ENCODE measurements at places on chromosomes 3 and 15.

GRCh38 chr3:163951397-163951987 is 1126.8 kb downstream of the SI start:
- no peak for DNase-seq

GRCh38 chr15:70449311-70450141 is 313.8 kb downstream of the UACA start:
- DNase-seq, result no peak

- DNase-seq, result peak; percentile 94
These were observed at the start of gene CCDC174 for GRCh38 chr3:14651440-14652251. Gene CCDC174 (plus strand): TSS chr3:14651762. CDS start chr3:14651837, 75 bp downstream.

DNA sequence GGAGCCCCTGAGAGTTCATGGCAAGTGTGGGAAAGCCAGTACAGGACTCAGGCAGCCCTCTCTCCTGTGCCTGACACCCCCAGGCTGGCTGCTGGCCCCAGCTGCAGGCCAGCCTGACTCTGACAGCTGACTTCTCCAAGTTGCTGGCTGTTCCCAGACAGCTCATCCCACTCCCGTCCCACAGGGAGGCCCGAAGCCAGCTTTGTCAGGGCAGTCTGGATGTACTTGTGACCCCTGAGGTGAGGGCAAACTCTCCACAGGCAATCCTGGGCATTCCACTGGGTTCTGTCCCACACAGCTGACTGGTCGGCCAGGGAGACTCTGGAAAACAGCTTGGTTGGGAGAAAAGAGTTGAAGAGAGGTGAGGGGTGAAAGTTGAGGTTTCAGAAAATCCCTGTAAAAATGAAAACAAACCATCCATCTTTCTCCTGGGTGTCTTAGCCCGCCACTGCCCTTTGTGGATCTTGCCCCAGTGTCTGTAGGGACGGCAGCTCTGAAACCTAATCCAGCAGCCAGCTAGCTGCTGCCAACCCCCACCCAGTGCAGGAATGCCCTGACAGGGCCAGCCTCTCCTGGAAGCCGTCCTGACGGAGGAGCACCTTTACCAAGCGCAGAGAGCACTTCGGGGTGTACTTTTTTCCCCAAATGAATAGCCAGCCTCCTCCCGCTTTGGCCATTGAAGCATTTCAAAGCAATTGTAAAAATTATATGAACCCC is 87.9 kb downstream of the DNAJB8 start:
- DNase-seq, result no peak

DNA sequence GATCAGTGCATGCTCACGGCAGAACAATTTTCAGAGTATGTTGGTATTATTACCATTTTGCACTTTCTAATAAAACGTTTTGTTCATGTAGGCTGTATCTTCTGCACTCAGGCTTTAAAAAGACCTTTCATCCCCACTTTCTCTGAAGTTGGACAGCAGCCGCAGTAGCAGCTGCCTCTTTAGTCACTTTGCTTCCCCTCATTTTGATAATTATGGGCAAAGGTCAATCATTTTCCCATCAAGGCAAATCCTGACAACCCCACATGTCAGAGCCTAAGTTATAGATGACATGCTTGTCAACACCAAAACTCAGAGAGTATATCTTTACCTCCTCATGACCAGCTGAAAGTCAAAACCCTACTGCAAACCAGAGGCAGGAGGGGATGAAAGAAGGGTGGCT is 99.7 kb downstream of the ROBO2 start:
- DNase-seq, result no peak

GRCh38 chr3:41751597-41751996 is 210.3 kb downstream of the ULK4 start:
- no peak for DNase-seq

DNA sequence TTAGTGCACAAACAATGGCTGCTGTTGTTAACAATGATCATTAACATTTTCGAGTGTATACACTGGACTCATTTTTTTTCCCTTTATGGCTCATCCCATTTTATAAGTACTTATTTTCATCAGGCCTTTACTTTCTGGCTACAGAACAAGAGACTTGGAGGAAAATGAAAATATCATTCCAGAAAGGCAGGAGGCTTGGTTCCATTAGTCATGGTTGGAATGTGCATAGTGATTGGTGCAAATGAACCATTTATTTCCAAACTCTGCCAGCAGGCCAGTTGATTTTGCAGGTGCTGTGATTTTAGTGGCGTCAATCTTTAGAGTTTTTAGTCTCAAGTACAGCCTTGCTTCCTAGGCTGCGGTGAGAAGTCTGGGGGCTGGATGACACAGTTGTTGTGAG is 151.8 kb downstream of the ITPR1 start:
- no peak for DNase-seq

GRCh38 chr3:14142567-14143270 is 17.9 kb downstream of the TMEM43 start:
- peak; percentile 9 for DNase-seq

DNA sequence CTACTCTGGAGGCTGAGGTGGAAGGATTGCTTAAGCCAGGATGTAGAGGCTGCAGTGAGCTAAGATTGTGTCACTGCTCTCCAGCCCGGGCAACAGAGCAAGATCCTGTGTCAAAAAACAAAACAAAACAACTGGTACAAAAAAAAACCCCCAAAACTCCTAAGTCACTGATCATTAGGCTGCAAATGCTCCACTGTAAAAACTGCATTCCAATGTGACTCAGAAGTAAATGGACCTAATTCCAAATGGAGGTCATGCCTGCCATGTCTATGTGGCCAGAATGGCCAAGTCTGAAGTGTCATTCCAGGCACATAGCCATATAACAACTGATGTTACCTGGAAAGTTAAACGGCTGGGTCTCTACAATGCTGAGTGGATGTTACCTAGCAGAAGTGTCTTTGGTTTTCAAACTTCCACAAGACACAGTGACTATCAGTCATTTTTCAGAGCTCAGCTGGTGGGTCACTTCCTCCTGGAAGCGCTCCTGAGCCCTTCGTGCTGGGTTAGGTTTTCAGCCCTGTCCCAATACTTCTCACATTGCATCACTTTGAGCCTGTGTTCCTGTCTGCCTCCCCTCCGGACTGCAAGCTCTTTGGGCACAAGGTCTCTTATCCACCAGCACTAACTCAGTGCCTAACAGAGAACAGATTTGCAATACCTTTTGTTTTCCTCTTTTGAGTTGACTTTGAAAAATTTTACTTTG is 10.6 kb downstream of the FSTL1 start:
- DNase-seq, result no peak

- no peak for DNase-seq
These were observed 49.2 kb downstream of the HDGFL3 start for GRCh38 chr15:83158393-83158792.
